H54 (cell line): ENCODE measurements at places on chromosomes 12 and 14.

DNA sequence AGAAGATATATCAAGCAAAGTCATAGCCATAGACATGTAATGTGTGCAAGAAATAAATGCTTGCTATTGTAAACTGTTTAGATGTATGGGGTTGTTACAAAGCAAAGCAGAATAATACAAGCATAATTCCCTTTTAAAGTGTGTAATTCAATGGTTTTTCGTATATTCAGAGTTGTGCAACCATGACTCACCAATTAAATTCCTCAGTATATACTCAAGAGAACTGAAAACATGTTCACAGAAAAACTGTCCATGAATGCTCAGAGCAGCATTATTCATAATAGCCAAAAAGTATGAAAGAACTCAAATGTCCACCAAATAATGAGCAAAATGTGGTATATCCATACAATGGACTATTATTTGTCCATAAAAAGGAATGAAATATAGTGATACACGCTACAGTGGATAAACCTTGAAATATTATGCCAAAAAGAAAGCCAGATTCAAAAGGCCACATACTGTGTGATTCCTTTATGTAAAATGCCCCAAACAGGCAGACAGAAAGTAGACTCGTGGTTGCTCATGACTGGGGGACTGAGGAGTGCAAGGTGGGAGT is 9.3 kb downstream of the GXYLT1 start:
- no peak for DNase-seq

- DNase-seq: no peak
Observed at GRCh38 chr12:122104844-122105243, 26.3 kb downstream of the MLXIP start.

DNA sequence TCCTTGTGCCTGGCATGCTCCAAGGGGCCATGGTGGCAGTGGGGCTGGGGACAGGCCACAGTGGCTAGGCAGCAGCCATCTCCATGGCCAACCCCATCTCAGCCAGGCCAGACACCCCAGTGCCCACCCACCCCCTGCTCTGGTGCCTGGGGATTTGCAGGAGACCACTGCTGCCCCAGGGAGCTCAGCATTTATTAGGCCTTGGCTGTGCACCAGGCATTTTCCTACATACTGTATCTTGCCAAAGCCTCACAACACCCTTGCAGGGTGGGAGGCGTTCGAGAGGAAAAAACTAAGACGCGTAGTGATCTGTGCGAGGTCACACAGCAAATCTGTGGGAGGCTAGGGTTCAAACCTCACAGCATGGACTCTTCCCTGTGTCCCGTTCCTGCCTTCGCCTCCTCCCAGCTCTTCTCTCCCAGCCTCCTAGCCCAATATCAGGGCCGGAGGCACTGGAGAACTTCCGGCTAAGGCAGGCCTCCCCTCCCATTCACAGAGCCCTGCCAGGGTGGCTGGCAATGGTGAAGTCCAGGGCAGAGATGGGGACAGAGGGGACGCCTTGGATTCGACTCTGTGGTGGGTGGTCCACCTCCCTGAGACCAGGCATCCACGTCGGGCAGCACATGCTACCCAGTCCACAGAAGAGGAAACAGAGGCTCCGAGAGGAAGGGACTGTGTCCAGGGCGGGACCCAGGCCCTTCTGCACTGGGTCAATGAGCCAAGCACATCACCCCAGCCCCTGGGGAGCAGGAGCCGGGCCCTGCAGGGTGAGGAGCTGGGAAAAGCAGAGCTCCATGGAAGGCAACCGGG is 57.4 kb downstream of the FAM222A start:
- no peak for DNase-seq

DNA sequence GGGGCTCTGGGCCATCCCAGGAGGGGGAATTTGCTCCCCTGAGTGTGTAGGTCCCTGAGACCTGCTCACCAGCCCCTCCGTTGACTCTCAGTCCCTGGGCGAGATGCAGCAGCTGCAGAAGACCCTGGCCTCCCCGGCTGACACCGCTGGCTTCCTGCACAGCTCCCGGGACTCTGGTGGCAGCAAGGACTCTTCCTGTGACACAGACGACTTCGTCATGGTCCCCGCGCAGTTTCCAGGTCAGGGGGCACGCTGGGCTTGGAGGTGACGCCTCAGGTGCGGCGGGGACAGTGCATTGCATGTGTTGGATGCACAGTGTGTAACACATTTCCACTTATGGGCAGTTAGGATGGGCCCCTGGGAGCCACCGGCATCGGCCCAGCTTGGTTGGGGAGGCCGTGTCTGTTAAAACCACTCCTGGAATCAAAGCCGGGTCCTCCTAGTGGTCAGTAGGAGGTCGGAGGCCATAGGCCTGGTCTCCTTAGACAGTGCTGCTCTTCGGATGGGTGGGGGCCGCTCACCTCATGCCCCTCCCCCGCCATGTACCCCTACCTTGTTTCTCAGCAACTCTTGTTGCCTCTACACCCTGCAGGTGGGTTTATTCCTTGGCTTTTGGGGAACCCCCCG is 17.1 kb upstream of the PUS1 start:
- DNase-seq: no peak

- DNase-seq: no peak
Observed at GRCh38 chr14:68573126-68573525, 219.7 kb downstream of the ZFP36L1 start.

DNA sequence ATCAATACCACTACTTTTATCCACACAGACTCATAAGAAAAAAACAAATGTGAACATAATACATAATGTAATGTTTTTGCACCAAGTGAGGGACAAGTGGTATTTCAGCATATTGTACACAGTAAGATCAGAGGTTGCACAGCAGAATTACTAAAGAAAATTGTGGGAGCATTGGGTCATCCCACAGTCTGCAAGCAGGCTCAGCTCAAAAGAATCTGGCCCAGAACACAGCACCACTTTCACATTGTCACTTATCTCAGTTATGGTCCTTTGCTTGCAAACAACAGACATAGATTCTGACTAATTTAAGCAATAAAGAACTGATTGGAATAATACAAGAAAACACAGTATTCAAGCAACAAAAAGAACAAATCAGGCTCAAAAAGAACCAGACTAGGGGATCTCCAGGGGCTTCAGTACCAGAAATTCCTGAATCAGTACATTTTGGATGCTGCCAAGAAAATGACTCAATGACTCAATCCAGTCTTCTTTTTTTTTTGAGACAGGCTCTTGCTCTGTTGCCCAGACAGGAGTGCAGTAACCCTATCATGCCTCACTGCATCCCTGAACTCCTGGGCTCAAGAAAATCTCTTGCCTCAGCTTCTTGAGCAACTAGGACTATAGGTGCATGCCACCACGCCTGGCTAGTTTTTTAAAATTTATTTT is 42.9 kb upstream of the EEA1 start:
- DNase-seq: no peak

GRCh38 chr12:93862424-93862823 is 185.2 kb downstream of the CRADD start:
- no peak for DNase-seq

DNA sequence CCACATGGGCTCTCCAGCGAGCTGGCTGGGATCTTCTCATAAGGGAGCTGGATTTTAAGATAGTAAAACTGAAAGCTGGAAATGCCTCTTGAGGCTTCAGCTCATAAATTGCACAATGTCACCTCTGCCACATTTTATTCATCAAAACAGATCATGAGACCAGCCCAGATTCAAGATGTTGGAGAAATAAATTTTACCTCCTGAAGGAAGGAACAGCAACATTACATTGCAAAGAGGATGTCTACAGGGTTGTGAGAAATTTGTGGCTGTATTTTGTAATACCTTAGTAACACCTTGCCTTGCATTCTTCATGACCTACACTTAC is 43.1 kb upstream of the KRR1 start:
- no peak for DNase-seq

DNA sequence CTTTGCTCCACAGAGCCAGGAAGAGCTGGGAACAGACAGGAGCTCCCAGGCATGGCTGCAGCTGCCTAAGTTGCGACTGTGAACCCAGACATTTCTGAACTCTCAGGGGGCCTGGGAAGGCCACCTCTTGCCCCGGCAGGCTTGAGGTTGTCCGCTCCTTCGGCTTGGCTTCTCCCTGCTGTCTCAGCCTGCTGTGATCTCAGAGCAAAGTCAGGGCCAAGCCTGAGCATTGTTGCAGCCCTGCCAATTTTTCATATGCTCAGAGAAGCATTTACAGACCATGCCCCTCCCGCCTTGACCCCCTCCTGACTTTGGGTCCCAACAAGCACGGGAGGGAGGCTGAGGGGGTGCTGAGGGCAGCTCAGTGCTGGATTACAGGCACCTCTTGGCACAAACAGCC is 1439.1 kb upstream of the FLRT2 start:
- no peak for DNase-seq

DNA sequence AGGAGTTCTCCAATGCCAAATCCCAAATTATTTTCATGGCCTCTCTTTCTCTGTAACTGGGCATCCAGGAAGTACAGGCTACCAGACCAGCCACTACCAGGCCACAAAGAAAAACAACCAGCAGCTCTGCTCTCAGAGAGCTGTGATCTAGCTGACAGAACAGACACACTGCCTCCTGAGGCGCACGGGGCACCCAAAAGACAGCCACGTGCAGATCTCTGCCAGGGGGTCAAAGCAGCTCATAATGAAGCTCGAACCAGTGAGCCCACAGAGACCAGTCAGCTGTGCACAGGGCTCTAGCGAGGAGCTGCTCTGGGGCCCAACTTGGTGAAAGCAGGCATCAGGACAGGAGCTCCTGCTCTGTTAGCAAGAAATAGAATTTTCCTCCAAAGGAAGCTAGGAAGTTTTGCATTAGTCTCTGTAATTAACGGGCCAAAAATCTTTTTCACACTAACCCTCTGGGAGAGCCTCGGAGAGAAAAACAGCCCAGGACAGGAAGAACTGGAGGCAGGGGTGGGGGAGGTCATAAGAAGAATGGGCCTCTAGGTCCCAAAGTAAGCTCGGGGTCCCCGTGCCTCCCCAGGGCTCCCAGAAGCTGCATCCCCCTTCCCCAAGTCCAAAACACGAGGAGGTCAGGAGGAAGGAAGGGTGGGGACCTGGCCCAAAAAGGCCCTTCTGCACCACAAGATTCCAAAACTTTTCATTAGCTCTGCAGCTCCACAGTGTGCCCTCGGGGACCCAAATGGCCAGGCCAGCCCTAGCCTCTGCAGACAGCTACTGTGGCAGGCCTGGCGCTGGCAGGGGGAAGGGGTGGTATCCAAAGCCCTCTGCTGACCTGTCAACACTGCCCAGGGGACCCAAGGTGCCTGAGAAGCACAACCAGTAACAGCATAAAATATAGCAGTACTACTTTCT is 30.2 kb downstream of the ACTN1 start:
- DNase-seq: no peak

- no peak for DNase-seq
Observed at GRCh38 chr12:110217996-110218674, 62.9 kb upstream of the ATP2A2 start.

- DNase-seq: no peak
Observed at GRCh38 chr14:62369919-62370560, 607.8 kb downstream of the SNAPC1 start.

DNA sequence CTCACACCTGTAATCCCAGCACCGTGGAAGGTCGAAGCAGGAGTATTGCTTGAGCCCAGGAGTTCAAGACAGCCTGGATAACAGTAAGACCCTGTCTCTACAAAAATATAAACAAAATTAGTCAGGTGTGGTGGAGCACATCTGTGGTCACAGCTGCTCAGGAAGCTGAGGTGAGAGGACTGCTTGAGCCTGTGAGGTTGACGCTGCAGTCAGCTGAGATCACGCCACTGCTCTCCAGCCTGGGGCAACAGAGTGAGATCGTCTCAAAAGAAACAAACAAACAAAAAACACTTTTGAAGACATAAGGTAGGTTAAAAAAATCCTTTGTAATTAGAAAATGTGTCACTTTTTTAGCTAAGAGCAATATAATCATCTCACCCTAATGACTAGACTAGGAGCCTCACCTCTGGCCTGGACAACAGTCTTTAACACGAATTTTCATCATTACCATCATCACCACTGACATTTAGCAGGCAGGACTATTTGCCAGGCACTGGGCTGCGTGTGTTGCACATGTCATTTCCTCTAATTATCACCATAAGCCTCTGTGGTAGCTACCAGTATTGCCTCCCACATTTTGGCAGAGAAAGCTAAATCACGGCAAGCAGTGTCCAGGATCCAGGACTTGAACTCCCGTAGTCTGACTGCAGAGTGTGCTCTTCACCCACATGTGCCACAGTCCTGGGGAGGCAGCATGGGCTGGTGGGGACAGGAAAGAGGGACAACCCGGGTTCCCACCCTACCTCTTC is 4.6 kb upstream of the SYCP3 start:
- DNase-seq: no peak

DNA sequence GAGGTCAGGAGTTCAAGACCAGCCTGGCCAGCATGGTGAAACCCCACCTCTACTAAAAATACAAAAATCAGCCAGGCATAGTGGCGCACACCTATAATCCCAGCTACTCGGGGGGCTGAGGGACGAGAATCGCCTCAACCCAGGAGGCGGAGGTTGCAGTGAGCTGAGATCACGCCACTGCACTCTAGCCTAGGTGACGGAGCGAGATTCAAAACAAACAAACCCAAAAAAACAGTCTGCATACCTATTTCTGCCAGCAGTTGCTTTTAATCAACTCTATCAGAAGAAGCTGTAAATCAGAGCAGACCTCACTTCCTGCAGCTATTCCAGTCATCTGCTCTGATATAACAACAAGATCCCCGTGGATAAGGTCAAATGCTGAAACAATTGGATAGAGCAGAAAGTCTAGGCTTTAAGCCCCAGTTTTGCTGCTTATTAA is 50.5 kb downstream of the LIMA1 start:
- DNase-seq: no peak

DNA sequence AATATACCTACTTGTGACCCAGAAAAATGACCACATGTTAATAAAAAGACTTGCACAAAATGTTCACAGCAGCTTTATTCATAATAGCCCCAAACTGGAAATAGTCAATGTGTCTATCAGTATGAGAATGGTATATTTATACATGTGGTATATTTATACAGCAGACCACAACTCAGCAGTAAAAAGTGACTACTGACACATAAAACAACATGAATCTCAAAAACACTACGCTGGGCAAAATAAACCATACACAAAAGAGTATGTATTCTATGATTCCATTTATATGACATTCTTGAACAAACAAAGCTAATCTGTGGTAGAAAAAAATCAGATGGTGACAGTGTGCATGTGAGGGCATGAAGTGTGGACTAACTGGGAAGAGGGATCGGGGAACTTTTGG is 35.1 kb downstream of the ARF6 start:
- no peak for DNase-seq

GRCh38 chr12:69497308-69498026 is 27.3 kb downstream of the FRS2 start:
- no peak for DNase-seq

- no peak for DNase-seq
Observed at GRCh38 chr14:22973217-22974032, 8.9 kb downstream of the AJUBA start.

- DNase-seq: no peak
Observed at GRCh38 chr14:39488600-39488999, 56.4 kb upstream of the FBXO33 start.

DNA sequence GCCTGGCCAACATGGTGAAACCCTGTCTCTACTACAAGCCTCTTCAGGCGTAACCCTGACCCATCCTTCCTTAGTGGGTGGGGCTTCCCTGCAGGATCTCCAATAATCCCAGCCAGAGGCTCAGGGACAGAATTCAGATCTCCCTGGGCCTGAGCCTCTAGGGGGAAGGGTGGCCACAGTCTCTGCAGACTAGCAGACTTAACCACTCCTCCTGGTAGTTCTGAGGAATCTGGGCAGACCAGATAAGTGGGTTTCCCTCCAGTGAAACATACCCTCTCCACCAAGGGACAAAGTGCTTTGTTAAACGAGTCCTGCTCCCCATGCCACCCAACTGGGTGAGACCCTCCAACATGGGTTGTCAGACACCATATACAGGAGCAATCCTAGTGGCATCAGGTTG is 36.6 kb upstream of the TRIM9 start:
- no peak for DNase-seq

- DNase-seq: no peak
Observed at GRCh38 chr14:72657214-72657921, 236.5 kb downstream of the DPF3 start.
